Ovary (tissue), 10 donors: ENCODE measurements at places on chromosomes 1 and 21.

GRCh38 chr1:152461544-152461943 lies 47.5 kb upstream of the CRNN start:
- H3K27me3 ChIP-seq, result no peaks in the 10 kb centered on the region
- H3K4me3 ChIP-seq, result no peak overlapping the region
- no peaks in the 10 kb centered on the region for H3K4me1 ChIP-seq
- DNase-seq, result no peak
- no peak overlapping the region for H3K27ac ChIP-seq

- H3K27me3 ChIP-seq, result no peaks in the 10 kb centered on the region
- DNase-seq, result peak; percentile 59
- H3K27ac ChIP-seq, result peak overlapping the region; percentile 42
Observed at GRCh38 chr1:175192111-175192629, 406 bp downstream of the KIAA0040 start.

DNA sequence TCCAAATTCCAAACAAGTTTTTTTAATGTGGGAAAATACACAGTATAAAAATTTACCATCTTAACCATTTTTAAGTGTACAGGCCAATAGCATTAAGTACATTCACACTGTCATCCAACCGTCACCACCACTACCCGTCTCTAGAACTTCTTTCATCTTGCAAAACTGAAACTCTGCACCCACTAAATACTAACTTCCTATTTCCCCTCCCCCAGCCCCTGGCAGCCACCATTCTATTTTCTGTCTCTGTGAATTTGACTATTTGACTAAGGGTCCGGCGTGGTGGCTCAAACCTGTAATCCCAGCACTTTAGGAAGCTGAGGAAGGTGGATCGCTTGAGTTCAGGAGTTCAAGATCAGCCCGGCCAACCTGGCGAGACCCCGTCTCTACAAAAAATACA lies 36.1 kb downstream of the CLSTN1 start:
- no peaks in the 10 kb centered on the region for H3K36me3 ChIP-seq
- DNase-seq, result no peak
- no peaks in the 10 kb centered on the region for H3K27me3 ChIP-seq
- no peak overlapping the region for H3K4me3 ChIP-seq
- peaks cover 5% of the 10 kb centered on the region for H3K4me1 ChIP-seq
- H3K27ac ChIP-seq, result no peak overlapping the region

- no peaks in the 10 kb centered on the region for H3K4me1 ChIP-seq
- no peaks in the 10 kb centered on the region for H3K36me3 ChIP-seq
- H3K27ac ChIP-seq, result no peak overlapping the region
- no peak overlapping the region for H3K4me3 ChIP-seq
- no peaks in the 10 kb centered on the region for H3K27me3 ChIP-seq
Observed at GRCh38 chr1:53273526-53273925, 35.2 kb upstream of the MAGOH start.

- no peaks in the 10 kb centered on the region for H3K36me3 ChIP-seq
- peak overlapping the region; percentile 74 for H3K27ac ChIP-seq
- H3K4me3 ChIP-seq, result no peak overlapping the region
Observed at GRCh38 chr1:33338440-33339211, 17.7 kb upstream of the A3GALT2 start.

GRCh38 chr21:35195232-35195631 lies 146.1 kb upstream of the RUNX1 start:
- H3K27ac ChIP-seq, result no peak overlapping the region
- no peaks in the 10 kb centered on the region for H3K4me1 ChIP-seq
- no peaks in the 10 kb centered on the region for H3K36me3 ChIP-seq
- DNase-seq, result no peak

GRCh38 chr21:45365608-45366241 lies 39.2 kb upstream of the COL18A1 start:
- peaks cover 32% of the 10 kb centered on the region for H3K4me1 ChIP-seq
- peak; percentile 53 for DNase-seq
- H3K27ac ChIP-seq, result peak overlapping the region; percentile 88
- no peaks in the 10 kb centered on the region for H3K36me3 ChIP-seq
- H3K27me3 ChIP-seq, result no peaks in the 10 kb centered on the region

- no peak overlapping the region for H3K4me3 ChIP-seq
- no peaks in the 10 kb centered on the region for H3K36me3 ChIP-seq
- no peak for DNase-seq
- no peaks in the 10 kb centered on the region for H3K27me3 ChIP-seq
Observed at GRCh38 chr1:209993061-209993830, 55.2 kb downstream of the SYT14 start.

DNA sequence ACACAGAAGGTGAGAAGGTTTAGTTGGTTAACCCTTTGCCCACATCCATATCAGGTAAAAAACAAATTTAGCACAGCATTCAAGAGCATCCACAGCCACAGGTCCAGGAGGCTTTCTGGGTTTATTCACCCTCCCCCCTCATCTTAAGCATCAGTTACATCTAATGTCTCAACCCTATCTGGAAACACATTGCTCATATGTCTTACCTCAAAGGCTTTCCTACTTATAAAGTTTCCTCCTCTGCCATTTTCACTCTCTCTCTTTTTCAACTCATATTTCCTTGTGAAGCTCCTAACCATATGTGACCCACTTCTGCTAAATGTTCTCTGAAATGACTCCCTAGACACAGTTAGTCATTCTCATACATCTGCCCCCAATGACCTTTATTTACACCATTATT lies 47.9 kb upstream of the RUNX1 start:
- no peak overlapping the region for H3K27ac ChIP-seq
- no peaks in the 10 kb centered on the region for H3K36me3 ChIP-seq
- H3K4me1 ChIP-seq, result no peaks in the 10 kb centered on the region
- H3K27me3 ChIP-seq, result no peaks in the 10 kb centered on the region
- no peak for DNase-seq

DNA sequence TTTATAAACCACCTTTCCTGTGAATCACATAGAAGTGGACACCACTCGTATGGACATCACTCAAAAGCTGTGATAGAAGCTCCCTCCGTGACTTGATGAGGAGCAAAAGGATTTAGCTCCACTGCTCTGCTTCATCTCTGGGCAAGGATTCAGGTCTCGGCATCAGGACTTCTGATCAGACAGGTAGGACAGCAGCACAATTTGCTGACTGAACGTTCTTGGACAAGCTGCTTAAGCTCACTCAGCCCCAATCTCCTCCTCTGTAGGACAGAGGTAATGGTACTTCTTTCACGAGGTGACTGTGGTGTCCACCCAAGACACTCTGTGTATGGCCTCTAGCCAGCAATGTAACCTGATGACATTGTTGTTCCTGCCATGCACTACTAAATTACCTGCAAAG lies 122.6 kb upstream of the AJAP1 start:
- no peak overlapping the region for H3K4me3 ChIP-seq
- no peaks in the 10 kb centered on the region for H3K36me3 ChIP-seq
- no peaks in the 10 kb centered on the region for H3K4me1 ChIP-seq
- no peaks in the 10 kb centered on the region for H3K27me3 ChIP-seq
- H3K27ac ChIP-seq, result no peak overlapping the region
- DNase-seq, result no peak

- H3K4me1 ChIP-seq, result no peaks in the 10 kb centered on the region
- H3K4me3 ChIP-seq, result no peak overlapping the region
- no peak for DNase-seq
- H3K27me3 ChIP-seq, result no peaks in the 10 kb centered on the region
- H3K27ac ChIP-seq, result no peak overlapping the region
Observed at GRCh38 chr1:212186427-212187207, 98.6 kb upstream of the PPP2R5A start.

DNA sequence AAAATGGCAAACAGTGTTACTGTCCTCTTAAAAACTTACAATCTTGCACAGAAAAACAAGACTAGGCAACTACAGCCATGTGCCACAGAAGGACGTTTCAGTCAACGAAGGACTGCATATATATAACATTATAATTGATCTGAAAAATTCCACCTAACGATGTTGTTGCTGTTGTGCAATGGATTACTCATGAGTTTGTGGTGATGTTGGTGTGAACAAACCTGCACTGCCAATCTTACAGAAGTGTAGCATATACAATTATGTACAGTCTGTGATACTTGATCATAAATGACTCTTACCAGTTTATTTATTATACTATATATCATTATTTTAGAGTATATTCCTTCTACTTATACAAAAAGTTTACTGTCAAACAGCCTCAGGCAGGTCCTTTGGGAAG lies 6.8 kb upstream of the VAMP4 start:
- H3K4me1 ChIP-seq, result peaks cover under 1% of the 10 kb centered on the region
- no peak overlapping the region for H3K27ac ChIP-seq
- DNase-seq, result no peak
- H3K36me3 ChIP-seq, result no peaks in the 10 kb centered on the region
- H3K4me3 ChIP-seq, result no peak overlapping the region

- no peak for DNase-seq
- H3K4me3 ChIP-seq, result no peak overlapping the region
Observed at GRCh38 chr1:41518471-41518870, 34.0 kb upstream of the EDN2 start.

DNA sequence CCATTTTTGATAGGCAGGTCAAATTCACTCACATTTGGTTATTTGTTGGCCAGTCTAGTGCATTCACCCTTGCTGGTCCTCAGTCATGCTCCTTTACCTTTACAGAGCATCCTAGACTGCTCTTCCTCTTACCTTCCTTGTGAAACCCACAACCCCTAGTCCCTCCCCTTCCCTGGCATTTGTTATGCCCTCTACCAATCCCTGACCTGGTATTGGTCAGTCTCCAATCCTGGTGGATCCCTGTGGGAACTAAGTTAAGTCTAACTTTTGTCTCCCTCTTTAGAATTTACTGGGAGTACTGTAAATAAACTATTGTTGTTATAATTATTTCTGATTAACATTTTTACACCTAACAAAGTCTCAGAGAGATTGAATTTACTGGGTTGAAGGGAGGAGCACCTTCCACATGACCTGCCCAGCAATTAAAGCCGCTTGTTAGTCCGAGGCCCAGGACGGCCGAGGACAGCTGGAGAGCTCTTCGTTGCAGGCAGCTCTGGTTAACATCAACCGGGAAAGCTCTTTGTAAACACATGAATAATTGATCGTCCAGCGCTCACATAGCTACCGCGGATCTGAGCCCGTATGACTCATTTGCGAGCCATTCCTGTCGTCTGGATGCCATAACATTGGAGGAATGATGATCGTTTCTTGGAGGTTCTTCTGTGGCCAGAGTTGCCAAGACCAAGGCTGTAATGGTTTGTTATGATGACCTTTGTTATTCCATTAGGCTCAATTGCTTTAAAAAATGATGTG lies 31.9 kb downstream of the MTARC1 start:
- no peaks in the 10 kb centered on the region for H3K27me3 ChIP-seq
- DNase-seq, result peak; percentile 40
- H3K4me3 ChIP-seq, result no peak overlapping the region
- no peaks in the 10 kb centered on the region for H3K36me3 ChIP-seq

DNA sequence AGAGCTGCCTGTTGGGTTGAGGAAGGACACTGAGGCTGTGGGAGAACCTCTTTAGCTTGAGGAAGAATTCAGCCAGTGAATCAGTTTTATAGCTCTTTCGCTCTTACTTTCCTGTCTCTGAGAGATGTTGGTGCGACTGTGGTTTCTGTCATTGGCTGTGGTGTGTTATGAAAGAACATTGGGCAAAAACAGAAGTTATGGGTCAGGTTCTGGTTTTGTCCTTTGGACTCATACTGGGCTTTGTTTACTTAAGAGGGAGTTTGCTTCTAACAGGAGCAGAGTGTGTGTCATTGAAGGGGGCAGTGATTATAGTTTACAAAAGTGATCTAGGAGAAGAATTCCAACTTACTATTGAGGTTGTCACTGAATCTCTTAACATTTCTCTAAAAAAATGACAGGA lies 97.0 kb downstream of the TLR5 start:
- H3K4me1 ChIP-seq, result no peaks in the 10 kb centered on the region
- DNase-seq, result no peak
- H3K27ac ChIP-seq, result no peak overlapping the region
- no peak overlapping the region for H3K4me3 ChIP-seq
- no peaks in the 10 kb centered on the region for H3K27me3 ChIP-seq
